ENCODE measurements at places on chromosomes 11 and 22. TPM values are rescaled to one million over a fixed set of nuclear protein-coding genes. Genes with fewer than 3 reads are reported as not detected.

MS4A12 gene
- total RNA-seq, result not detected

NCAM1 gene
- total RNA-seq, result 20.8 TPM

IGSF9B gene
- total RNA-seq, result 5.4 TPM

STARD10 gene
- 17.7 TPM for total RNA-seq

FAM83F gene
- total RNA-seq, result 0.09 TPM

SCN3B gene
- total RNA-seq, result not detected

EED gene
- total RNA-seq, result 44.2 TPM

PATE4 gene
- not detected for total RNA-seq

ANO1 gene
- total RNA-seq, result not detected

SLC5A1 gene
- total RNA-seq, result 0.06 TPM

LRRC32 gene
- 1.1 TPM for total RNA-seq

CRYBB3 gene
- total RNA-seq, result 0.19 TPM

IFITM1 gene
- 13.3 TPM for total RNA-seq

GDPD4 gene
- total RNA-seq, result not detected

ZNF214 gene
- 13.2 TPM for total RNA-seq

SCO2 gene
- 1.1 TPM for total RNA-seq

ADAMTS15 gene
- total RNA-seq, result 0.25 TPM

UBQLNL gene
- 0.19 TPM for total RNA-seq

TPBGL gene
- total RNA-seq, result not detected

MYO7A gene
- 0.97 TPM for total RNA-seq

CCDC134 gene
- total RNA-seq, result 8.8 TPM

PANX3 gene
- not detected for total RNA-seq
